ENCODE measurements at places on chromosomes 12 and 14.

DNA sequence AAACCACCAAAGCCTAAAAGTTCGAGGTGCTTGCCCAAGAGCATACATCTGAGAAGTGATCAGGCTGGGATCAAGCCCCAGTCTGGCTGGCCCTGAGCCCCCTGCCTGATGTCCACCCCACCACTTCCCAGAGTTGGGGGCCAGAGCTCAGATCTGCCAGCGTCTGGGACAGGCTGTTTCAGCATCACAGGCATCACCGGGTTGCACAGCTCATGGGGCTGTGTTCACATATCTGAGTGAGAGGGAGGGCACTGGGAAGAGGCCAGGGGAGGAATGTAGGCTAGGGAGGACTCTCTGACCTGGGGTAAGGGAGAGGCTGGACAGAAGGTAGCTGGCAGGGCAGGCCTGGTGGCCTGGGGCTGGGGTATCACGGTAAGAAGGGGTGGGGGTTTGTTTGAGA is 6.0 kb downstream of the TGM1 start:
- DNase-seq, result no peak

DNA sequence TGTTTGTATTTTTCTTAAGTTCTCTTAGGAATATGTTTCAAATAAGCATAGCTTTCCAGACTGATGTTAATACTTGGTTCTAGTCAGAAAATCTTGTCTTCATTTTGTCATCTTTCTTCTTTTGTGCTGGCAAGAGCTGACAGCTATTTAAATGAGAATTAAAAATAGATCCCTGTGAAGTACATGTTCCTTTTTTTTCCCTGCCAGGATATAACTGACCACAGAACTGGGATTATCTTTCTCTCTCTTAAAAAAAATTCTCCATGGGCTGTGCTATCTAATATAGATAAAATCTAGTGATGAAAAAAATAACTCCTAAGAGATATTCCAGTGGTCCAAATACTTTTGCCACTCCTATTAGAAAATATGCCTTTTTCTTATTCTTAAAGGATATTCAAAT is 163.4 kb downstream of the AKAP6 start:
- no peak for DNase-seq

DNA sequence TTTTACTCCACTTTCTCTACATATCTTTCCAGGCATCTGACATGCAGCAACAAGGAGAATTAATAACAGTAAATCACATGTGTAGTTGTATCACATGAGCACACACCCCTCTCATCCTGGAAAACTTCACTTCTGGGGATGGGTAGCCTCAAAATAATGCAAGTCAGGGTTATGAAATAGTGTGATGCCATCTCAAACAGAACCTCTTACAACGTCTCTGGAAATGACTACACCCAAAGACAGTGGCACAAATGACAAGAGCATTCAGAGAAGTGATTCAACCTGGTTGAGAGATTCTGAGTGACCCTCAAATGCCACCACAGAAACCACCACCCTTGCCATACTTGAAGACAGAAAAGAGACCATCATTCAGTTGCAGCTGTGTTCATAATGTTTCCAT is 2.8 kb downstream of the DIO2 start:
- no peak for DNase-seq

DNA sequence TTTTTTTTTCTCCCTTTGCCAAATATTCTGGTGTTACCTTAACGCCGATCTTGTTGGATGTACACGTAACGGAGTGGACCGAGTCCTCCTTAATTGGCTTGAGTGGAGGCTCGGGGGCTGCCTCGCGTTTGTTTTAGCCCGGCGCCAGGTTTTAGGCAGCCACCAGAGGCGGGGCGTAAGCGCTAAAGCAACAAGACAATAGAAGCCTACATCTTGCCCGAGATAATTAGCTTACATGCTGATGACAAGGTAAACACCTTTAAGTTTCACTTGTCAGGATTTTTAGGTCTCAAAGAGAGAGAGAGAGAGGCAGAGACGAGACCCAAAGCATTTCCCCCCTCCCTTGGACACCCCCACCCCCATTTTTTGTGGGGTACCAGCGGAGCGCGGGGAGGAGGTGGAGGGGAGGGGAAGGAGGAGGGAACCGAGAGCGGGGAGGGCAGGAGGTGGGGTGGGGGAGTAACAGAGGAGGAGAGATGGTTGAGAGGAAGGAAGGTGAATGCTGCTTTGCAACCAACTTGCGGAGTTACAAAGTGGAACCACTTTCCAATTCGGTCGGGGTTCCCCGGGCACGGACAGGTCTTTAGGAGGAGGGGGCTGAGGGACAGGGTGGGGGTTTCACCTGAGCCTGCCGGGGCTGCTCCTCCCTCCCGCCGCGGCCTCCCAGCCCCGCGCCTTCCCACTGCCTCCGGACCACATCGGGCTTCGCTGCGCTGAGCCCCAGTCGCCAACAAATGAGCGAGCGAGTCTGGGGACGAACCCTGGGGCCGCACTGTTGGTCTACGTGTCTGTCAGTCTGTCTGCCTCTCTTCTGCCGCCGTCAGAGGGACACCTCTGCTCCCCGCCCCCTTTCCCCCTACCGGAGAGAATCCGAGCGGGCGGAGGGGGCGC is at the start of gene NKX2-1:
Gene NKX2-1 (minus strand): TSS at position 802 of the 891 bp plus-strand sequence. CDS start 103 bp downstream, at position 699.
- no peak for DNase-seq

DNA sequence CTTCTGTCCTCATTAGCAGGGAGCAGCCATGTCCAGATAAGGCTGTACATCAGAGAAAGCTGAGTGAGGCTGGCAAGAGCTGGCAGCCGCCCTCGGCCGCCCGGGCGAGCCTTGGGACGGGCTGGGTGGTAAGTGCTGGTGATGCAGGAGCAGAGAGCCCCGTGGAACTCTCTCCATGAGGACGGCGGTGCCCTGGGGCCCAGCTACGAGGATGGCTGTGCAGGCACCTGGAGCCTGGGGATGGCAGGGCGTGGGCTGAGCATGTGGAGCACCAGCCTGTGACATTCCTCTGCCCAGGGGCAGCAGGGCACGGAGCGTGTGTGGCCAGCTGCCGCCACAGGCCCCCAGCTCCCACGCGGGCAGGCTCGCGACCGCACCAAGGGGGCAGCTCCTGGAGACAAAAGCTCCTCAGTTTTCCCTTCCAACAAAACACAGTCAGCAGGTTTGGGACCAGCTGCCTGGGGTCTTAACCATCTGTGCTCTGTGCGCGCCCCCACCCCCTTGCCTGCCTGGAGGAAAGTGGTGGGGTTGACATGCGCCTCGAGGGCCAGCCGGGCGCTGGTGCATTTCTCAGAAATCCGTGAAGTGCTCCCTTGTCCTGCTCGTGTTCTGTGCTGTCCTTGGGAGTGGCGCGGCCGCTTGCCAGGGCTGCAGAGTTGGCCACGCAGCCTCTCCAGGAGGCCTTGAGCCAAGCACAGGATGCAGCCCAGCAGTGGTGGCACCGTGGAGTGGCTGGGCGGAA is 21.4 kb downstream of the PACS2 start:
- DNase-seq, result no peak

GRCh38 chr14:79437951-79438350 is 773.4 kb downstream of the DIO2 start:
- DNase-seq, result no peak

GRCh38 chr12:131537267-131537958 is 173.5 kb upstream of the SFSWAP start:
- no peak for DNase-seq

- no peak for DNase-seq
Measured at GRCh38 chr14:99191395-99192027, 80.5 kb downstream of the BCL11B start.

DNA sequence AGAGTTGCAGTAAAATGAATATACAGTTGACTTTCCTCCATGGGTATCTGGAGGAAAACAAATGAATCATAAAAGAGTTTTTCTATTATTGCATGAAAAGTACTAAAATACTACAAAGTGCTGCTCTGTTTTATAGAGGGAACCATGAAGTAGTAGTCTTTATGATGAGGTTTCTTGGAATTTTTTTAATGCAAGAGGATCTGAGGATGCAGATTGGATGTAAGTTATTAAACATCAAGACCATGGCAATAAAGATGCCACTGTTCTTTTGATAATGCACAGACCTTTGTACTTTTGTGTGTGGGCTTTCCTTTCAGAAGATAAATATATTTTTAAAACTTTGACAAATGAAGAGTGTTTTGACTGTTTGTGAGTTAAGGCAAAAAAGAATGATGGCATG is 87.5 kb downstream of the DACT1 start:
- no peak for DNase-seq

DNA sequence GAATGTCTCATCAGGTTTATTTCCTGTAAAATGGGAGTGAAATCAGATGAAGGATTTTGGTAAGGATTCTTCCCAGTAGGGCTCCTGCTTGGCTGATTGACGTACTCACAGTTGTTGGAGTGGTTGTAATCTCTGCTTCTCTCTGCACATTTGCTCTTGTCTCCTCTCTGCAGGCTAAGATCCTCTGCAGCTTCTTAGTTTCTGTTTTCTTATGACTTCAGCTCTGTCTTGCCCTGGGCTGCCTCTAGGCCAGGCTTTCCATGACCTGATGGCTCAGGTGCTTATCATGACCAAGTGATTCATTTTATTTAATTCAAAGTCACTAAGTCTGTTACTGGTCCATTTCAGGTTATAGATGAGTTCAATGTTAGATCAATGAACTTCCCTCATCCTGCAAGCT is 394.5 kb upstream of the DDHD1 start:
- no peak for DNase-seq

DNA sequence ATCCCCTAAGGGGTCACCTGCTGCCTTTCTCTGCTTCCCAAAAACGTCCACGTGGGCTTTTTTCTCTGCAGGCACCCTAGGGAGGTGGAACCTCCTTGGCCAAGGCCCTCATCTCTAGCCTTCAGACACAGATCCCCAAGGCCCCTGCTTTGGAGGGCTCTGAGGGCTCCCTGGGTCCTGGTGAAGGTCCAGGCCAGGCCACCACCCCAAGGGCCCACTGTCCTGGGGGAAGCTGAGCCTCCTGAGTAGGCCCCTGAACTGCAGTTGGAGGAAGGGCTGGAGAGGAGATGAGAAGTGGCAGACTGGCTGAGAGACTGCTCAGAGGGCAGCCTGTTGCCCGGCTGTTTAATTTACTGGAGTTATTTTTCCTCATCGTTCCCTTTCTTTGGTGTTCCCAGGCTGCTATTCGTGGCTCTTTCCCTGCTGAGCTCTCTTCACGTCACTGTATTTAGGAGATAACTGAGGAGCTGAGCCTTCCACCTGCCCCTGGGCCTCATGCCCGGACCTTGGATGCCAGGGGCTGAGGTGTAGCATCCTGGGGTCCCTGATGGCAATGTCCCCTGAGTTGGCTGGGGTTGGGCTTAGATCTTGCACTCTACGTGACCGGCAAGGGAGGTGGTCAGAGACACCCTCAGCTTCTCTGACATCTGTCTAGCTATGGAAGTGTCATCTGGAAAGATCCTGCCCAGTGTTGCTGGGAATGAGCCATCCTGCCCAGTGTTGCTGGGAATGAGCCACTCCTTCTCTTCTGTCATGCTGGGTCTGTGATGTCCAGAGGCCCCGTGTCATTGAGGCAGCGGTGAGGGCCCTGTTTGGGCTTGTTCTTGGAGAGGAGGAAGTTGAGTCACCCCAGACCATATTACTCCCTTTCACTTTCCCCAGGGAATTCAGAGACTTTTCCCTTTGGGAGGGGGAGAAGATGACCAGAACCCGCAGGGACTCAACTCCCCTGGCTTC is 139.8 kb downstream of the TSPAN9 start:
- no peak for DNase-seq

GRCh38 chr14:97581016-97581415 is 783.8 kb downstream of the VRK1 start:
- DNase-seq, result no peak

GRCh38 chr12:92973614-92974013 is 44.5 kb upstream of the EEA1 start:
- DNase-seq, result no peak

GRCh38 chr14:50001999-50002925 is 109.4 kb downstream of the ARF6 start:
- DNase-seq, result peak; percentile 11

- DNase-seq, result no peak
Measured at GRCh38 chr12:39368096-39368495, 74.8 kb downstream of the KIF21A start.

DNA sequence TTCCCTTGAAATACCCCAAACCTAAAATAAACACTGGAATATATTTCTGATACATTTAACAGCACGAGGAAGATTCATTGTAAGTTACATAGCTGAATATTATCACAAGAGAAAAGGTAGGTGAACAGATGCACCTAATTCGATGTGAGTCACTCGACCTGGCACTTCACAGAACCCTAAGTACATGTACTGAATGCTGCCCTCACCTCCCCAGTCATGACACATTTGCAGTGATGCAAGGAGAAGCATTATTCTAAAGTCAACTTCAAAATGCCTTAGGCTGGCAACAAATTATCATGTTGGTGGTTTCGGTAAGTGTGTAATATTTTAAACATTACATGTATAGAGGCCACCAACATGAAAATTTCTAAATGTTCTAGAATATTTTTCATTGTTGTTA is 35.2 kb upstream of the TMTC2 start:
- DNase-seq, result no peak
